ENCODE measurements at places on chromosomes 5 and 9.

DNA sequence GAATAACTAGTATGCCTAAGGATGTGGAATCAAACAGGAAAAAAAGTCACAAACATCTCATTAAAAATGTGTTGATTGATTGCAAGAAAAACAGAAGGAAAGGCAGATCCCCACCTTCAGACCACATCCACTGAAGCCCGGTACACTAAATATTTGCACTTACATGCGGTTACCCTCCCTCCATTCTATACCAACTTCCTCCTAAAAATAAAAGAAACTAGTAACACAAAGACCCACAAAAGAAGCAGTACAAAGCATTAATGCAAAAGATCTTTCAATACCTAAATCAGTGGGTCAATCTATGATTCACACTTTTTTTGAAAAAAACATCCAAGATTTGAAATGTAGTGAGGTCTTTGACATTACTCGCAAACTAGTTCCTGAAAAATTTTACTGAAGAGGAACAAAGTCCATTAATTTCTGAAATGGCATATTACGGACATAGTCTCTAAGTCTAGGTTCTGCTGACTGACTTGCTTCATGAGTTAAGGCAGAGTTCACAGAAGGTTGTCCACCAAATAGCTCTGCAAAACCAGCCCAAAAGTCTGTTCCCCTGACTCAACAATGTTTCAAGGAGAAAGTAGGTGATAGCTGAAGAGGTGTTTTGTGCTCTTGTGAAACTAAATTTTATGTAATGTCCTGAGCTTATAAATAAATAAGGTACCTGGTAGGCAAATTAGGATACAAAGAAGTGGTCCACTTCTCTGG lies 100.7 kb downstream of the PAM start:
- no peak for DNase-seq

GRCh38 chr5:6424110-6424659 lies 24.5 kb upstream of the UBE2QL1 start:
- DNase-seq: no peak

DNA sequence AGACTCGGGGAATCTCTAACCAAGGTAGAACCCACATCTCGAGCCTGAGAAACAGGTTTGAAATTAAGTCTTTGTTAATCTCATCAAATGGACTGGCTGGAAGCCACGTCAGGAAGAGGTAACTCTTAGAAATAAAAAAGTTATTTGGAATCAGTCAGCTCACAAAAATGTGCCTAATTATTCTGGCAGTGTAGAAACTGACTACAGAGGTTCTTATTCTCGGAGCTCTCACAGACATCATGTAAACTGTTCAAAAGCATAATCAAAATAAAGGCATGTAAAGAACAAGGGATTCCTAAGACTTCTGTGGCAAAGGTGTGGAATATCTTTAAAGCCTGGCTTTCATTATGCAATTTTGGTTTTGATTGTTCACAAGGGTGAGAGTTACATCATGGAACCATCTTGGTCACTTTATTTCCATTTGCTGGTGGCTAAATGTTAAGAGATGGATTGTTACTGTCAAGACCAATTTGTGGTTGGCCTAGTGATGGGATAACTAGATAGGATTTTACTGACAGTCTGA lies 85.1 kb downstream of the OTULIN start:
- no peak for DNase-seq

DNA sequence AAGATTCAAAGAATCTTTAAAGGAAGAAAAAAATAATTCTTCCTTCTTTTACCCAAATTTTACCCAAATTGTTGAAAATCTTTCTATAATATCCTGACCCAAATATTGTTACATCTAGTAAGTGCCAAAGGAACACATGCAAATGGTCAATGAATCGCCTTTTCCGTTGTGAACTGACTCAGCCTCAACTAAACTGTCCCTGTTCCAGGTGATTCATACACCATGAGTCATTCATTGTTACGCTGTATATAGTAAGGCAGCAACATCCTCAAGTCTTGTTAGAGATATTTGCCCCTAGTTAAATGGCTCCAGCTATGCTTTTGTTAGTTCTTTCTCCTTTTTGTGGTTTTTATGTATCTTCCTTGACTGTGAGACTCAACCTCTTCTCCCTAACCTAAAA lies 9.7 kb downstream of the PTGER4 start:
- DNase-seq: peak; percentile 42

- no peak for DNase-seq
Observed at GRCh38 chr5:131672776-131673175, 37.7 kb upstream of the RAPGEF6 start.
